GM20000 (cell line): ENCODE measurements at places on chromosomes 7 and 10.

DNA sequence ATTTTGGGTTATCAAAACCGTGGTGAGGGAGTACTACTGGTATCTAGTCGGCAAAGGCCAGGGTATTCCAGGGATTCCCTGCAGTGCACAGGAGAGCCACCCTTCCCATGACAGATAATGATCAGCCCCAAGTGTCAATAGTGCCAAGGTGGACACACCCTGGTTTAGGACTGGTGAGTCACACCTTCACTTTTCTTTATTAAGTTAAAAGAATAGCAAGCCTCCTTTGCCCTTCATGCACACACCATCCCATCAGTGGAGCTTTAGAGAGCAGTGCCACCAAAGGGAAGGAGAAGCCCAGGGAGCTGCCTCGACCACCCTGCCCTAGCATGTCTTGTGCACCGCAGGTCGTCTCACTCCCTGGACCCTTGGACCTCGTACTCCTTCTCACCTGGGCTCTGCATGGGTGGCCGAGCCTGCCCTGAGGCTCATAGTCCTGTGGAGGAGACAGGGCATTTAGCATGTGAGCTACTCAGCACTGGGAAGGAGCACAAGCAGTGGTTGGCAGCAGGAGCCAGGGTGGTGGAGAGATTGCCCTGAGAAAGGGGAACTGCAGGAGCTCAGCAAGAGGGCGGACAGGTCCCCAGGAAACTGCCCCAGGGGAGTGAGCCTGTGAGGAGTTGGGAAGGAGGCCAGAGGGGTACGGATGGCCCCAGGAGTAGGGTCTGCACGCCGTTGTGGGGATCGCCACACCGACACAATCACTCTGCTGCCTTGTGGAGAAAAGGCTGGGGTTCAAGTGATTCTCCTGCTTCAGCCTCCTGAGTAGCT is 17.4 kb downstream of the UBE2D4 start:
- no peak for DNase-seq

- no peak for DNase-seq
These were observed 38.0 kb upstream of the LEP start for GRCh38 chr7:128203047-128203491.

- DNase-seq: no peak
These were observed 350.6 kb upstream of the MKI67 start for GRCh38 chr10:128476845-128477244.

DNA sequence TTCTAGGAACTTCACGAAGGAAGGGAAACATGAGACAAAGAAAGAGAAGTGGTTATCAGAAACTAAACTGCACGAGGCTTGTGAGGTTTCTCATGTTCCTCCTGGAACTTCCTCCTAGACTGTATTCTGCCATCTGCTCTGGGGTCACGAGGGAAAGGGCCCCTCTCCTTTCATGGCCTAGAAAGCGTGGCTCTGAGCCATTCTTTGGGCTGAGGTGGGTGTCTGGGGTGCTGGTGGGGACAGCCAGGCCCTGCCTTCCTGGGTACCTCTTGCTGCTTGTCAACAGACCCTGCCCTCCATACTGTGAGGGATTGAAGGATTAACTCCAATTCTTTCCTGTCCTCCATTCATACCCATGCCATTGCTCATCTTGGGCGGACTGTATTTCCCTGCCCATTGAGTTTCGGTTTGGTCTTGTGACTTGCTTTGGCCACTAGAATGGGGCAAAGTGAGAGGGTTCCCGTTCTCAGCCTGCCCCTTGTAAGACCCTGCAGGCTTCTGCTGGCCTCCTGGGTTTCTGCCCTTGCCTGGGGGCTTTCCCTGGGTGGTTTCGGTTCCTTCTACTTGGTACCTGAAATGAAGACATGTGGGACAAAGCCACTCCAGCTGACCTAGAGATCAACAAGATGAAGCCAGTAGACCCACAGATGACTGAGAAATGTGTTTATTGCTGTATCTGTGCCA is 14.9 kb upstream of the GIMAP8 start:
- peak; percentile 86 for DNase-seq

GRCh38 chr10:89090756-89091445 is 100.3 kb downstream of the FAS start:
- no peak for DNase-seq

- no peak for DNase-seq
These were observed 132.5 kb downstream of the GRID1 start for GRCh38 chr10:86234107-86234506.

GRCh38 chr7:25006276-25006675 is 26.3 kb upstream of the OSBPL3 start:
- no peak for DNase-seq

DNA sequence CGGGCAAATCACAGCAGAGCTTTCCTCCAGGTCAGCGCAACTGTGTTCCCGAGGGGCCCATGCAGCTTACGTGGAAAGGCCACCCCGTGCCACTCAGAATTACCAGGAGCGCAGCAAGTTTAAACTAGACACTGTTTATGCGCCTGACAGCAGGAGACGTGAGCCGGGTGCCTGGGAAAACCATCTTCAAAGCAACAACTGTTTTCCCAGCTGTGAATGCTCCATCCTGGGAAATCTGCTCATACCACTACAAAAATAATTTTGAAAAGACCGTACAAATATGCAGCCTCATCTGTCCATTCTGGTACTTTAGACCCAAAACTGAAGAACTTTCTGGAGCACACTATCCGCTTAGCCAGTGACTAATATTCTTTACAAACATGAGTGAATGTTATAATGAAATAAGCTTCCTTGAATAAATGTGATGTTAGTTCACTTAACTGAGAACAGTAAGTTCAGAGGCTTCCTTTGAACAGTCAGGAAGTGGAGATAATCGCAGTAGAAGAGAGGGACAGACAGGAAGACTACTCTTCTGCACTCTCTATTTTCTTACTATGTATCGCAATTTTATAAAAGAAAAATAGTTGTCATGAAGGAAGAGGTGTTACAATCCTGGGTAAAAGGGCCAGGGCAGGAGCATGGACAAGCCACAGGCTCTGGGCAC is 16.7 kb downstream of the GPER1 start:
- no peak for DNase-seq

- DNase-seq: no peak
These were observed 92.4 kb upstream of the KLF6 start for GRCh38 chr10:3877211-3878000.

GRCh38 chr7:94445696-94446194 is 51.0 kb downstream of the COL1A2 start:
- no peak for DNase-seq

- no peak for DNase-seq
These were observed 30.5 kb upstream of the MNX1 start for GRCh38 chr7:157041004-157041403.

- DNase-seq: no peak
These were observed 424.6 kb upstream of the SORCS1 start for GRCh38 chr10:107589081-107589480.

DNA sequence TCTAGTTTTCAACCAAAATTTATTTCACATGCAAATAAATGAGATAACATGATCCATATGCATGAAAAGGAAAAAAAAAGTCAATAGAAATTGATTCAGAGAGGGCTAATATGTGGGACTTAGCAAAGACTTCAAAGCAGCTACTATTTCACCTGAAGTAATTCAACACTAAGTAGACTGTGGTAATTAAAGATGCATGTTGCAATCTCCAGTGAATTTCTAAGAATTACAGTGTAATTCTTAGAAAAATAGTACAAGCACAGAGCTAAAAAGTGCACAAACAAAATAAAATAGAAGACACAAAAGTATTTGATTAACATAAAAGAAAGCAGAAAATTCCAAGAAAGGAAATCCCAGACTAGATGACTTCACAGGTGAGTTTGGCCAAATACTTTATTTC is 25.7 kb downstream of the GPR22 start:
- DNase-seq: no peak

DNA sequence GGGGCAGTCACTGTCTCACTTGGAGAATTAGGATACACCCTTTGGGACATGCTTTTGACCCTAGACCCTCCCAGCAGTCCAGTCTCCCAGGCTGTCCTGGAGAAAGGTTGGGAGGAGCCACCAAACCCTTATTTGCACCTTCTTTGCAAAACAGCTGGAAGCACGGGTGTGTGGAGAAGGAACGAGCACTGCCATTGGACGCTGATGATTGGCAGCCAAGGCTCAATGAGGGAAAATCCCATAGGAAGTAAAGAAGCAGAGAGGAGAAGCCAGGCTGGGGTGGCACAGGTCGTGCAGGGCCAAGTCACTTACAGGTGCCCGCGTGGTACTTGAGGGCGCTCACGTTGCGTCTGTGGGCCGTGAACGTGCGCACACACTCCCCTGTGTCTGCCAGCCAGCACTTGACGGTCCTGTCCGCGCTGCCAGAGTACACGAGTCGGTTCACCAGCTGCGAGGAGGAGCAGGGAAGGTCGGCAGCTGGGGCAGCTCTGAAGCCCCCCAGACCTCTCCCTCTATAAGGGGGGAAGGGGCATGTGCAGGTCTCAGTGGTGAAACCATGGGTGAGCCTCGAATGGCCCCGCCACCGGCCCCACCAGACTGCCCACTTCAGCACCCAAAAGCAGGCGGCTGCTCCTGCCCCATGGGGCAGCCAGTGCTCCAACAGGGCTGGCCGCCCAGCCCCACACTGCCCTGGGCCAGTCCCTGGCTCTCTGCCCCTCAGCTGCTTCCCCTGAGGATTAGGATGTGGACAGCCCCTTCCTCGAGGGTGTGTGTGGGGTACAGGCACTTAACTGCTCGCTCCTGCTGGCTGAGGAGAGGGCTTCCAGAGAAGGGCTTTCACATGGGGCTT is 24.8 kb downstream of the WDR86 start:
- no peak for DNase-seq

- no peak for DNase-seq
These were observed 23.9 kb upstream of the PTPRN2 start for GRCh38 chr7:158611541-158611940.

DNA sequence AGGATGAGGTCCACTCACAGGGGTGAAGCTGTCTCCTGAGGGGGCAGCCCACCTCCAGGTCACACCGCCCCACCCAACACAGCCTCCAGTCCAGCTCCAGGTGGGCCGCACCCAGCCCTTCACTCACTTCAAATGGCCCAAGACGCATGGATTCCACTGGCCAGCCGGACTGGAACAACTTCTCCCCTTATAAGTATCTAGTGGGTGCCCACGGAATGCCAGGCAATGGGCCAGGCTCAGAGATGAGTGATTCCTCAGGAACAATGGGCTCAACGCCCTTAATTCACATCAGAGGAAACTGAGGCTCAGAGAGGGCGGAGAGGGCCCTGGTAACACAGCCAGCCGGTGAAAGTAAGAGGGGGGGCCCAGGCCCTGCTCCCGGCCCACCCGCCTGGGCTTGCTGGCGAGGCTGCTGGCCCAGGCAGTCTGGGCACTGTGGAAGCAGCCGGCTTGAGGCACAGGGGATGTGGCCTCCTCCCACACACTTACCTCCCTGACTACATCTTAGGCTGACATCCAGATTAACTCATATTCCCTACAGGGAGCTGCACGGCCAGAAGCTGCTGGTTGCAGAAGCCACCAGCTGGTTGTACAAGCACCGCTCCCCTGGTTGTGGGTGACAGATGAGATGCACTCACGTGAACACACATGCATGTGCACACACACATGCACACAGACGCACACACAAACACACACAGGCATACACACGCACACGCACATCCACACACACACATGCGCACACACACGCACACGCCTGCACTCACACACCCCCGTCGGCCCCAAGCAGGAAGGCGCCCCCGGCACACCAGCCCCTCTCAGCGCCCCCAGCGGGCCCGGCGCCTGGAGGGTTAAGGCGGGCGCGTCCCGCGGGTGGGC is 1.0 kb upstream of the FAM20C start:
- no peak for DNase-seq

DNA sequence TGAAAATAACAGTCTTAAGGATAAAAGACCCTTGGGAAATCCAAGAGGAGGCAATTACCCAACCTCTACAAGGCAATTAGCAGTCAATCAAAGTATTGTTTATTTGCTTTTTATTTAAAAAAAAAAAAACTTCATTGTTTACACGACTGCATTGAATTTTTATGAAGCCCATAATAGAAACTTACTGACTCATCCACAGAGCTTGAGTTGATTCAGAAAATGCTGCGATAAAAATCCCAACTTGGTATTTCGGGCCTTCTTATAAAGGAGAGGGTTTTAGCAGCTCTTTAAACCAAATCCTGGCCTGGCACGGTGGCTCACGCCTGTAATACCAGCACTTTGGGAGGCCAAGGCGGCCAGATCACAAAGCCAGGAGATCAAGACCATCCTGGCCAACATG is 69.2 kb upstream of the PALS2 start:
- DNase-seq: no peak

- DNase-seq: no peak
These were observed 13.1 kb downstream of the DRGX start for GRCh38 chr10:49382826-49383225.

DNA sequence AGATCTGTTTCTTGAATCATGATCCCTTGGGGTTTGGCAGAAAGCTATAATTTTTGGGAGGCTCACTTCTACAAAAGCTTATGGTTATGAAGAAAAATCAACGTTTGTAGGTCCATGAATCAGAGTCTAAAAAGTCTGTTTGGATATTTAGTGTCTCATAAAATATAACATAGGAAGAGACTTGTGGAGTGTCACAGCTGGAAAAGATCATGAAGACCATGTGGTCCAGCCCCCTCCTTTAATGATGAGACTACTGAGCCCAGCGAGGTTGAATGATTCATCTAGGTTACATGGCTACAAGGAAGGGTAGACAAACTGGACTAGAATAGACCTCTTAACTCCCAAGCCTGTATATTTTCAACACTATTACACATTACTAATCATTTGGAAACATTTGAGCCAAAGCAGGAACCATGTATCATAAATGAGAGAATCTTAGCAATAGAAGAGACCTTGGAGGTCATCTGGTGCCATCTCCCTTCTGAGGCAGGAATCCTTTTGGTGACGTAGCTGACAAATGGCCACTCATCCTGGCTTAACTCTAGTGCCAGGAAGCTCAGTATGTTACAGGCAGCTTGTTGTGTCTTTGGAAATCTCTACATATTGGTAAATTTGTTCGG is 152.5 kb downstream of the CREB5 start:
- no peak for DNase-seq

DNA sequence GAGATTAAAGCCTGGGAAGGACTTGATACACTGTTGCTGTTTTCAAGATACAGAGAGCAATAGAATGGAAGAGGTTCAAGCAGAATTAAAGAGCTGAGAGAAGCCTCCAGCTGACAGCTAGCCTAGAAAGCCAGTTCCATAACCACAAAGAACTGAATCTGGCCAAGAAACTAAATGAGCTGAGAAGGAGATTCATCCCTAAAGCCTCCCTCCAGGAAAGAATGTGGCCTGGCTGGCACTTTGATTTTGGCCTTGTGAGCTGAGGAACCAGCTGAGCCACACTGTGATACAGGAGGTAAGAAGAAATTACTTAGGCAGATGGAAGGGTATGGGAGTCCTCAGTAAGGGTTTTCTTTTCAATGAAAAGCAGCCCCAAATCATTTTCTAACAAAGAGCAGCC is 324.1 kb downstream of the PHF14 start:
- no peak for DNase-seq

DNA sequence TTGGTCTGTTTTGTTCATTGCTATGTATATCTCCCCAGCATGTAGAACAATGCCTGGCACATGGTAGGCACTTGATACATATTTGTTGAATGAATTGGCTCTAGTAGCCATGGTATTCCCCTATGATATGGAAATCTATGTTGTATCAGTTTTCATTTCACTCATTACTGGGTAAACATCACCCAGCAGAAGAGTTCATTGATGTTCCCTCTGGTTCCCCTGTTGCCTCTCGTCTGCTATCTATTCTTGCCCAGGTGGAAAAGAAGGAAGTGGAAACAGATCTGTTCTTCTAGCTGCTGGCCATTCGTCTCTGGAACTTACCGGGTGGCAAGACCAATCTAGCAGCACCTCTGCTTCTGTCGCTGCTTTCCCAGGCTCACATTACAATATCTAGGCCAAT is 71.5 kb downstream of the LRRC4 start:
- DNase-seq: no peak
